ENCODE measurements at places on chromosomes 12 and 14. TPM values are rescaled to one million over a fixed set of nuclear protein-coding genes. Genes with fewer than 3 reads are reported as not detected.

SERPINA6 gene
- total RNA-seq, result not detected

RAB15 gene
- 6.0 TPM for total RNA-seq

EGLN3 gene
- 3.6 TPM for total RNA-seq

NEUROD4 gene
- total RNA-seq, result not detected

KRT6C gene
- not detected for total RNA-seq

IL31 gene
- total RNA-seq, result not detected

PYGL gene
- total RNA-seq, result 23.0 TPM

PTPRR gene
- total RNA-seq, result not detected

LRRC43 gene
- 1.5 TPM for total RNA-seq

SSPN gene
- 23.4 TPM for total RNA-seq

PLXNC1 gene
- 0.57 TPM for total RNA-seq

SOAT2 gene
- not detected for total RNA-seq

SLC5A8 gene
- total RNA-seq, result not detected

MORN3 gene
- 0.72 TPM for total RNA-seq

DYRK4 gene
- total RNA-seq, result 13.3 TPM

CYP46A1 gene
- 0.36 TPM for total RNA-seq

RHEBL1 gene
- total RNA-seq, result 4.7 TPM

PCED1B gene
- total RNA-seq, result 0.82 TPM

CMA1 gene
- not detected for total RNA-seq

PTHLH gene
- total RNA-seq, result 2.2 TPM

CCDC175 gene
- total RNA-seq, result not detected

IGF1 gene
- not detected for total RNA-seq

SYT1 gene
- total RNA-seq, result 3.0 TPM

ARHGEF40 gene
- 11.1 TPM for total RNA-seq

STAC3 gene
- 0.87 TPM for total RNA-seq

SMIM41 gene
- not detected for total RNA-seq

SHMT2 gene
- 67.1 TPM for total RNA-seq

GLIPR1L2 gene
- total RNA-seq, result 0.72 TPM

TEX52 gene
- total RNA-seq, result not detected

KRT74 gene
- not detected for total RNA-seq

SLC4A8 gene
- total RNA-seq, result 18.8 TPM

PACS2 gene
- total RNA-seq, result 55.2 TPM

TOMM20L gene
- total RNA-seq, result not detected

ACACB gene
- total RNA-seq, result 12.3 TPM

SETD1B gene
- total RNA-seq, result 31.2 TPM

SMCO2 gene
- total RNA-seq, result 0.36 TPM

LRRK2 gene
- total RNA-seq, result 0.13 TPM

RNF212B gene
- total RNA-seq, result not detected

SIRT4 gene
- 1.5 TPM for total RNA-seq

B4GALNT1 gene
- total RNA-seq, result 48.6 TPM

P2RX7 gene
- total RNA-seq, result 0.23 TPM

CLEC6A gene
- total RNA-seq, result not detected

PTPRQ gene
- total RNA-seq, result not detected

BORCS5 gene
- 7.8 TPM for total RNA-seq

NRL gene
- 1.4 TPM for total RNA-seq

CHD8 gene
- 64.7 TPM for total RNA-seq

CORO1C gene
- 165 TPM for total RNA-seq
